ENCODE measurements at places on chromosomes 2 and 18.

DNA sequence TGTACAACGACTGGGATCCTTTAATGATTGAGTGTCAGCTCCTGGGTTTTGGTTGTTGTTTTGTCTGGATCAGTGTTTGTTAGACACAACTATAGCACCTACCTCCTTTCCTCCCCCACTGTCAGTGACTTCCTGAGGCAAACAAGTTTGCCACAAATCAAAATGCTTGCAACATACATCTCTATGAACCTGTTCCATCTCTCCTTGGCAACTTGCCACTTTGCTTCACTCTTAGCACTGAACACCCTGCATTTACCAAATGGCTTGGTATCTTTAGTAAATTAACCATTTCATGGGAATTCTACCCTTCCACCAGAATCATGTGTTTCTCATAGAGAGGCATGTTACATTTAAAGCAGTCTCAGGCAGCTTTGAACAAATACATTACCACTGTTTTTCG, 301.1 kb upstream of the TANK start:
- DNase-seq: no peak

- no peak for DNase-seq
Measured at GRCh38 chr18:52897611-52898484, 557.9 kb downstream of the DCC start.

- no peak for DNase-seq
Measured at GRCh38 chr2:163732727-163733126, 3.1 kb downstream of the FIGN start.

DNA sequence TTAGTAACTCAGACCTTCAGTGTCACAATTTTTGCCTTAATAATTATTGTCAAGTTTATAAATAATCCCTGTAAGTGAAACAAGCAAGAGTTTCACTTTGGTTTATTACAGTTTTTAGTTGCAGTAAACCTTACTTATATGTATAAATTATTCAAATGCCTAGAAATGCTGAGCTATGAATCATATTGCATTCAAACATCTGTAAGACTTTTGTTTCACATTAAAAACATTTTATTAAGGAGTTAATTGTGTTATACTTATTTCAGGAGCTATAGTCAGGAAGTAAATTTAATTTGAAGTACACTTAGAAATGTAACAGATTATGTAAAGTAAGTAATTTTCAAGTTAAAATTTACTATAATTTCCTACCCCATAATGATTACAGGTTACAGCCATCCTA, 3.9 kb upstream of the ETAA1 start:
- DNase-seq: no peak

- DNase-seq: no peak
Measured at GRCh38 chr2:102366406-102367112, 11.0 kb downstream of the IL18R1 start.

GRCh38 chr2:120463527-120463926, 117.6 kb downstream of the INHBB start:
- DNase-seq: no peak
